ENCODE measurements at places on chromosomes 2 and 18.

DNA sequence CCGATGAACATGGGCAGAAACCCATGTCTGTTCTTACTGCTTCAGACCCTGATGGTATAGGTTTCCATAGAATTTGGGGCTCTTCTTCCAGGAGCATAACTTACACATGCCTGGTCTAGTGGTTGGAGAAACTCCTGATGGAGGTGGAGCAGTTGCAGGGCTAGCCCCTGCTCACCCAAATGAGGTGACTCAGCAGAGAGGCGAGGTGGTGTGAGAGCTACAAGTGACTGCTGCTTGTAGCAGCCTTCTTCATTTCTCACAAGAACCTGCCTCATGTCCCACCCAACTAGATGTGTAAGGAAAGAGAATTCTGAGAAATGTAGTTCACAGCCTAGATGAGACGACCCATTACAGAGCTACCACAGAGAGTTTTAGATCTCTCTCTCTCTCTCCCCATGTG is 105.3 kb downstream of the ZNF407 start:
- no peak for DNase-seq

DNA sequence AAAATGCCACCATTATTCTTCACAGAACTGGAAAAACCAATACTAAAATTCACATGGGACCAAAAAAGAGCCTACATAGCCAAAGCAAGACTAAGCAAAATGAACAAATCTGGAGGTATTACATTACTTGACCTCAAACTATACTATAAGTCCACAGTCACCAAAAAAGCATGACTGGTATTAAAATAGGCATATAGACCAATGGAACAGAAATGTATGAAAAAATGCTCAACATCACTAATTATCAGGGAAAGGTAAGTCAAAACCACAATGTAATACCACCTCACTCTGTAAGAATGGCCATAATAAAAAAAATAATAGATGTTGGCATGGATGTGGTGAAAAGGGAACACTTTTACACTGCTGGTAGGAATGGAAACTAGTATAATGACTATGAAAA is 158.6 kb downstream of the CDH2 start:
- DNase-seq: no peak

DNA sequence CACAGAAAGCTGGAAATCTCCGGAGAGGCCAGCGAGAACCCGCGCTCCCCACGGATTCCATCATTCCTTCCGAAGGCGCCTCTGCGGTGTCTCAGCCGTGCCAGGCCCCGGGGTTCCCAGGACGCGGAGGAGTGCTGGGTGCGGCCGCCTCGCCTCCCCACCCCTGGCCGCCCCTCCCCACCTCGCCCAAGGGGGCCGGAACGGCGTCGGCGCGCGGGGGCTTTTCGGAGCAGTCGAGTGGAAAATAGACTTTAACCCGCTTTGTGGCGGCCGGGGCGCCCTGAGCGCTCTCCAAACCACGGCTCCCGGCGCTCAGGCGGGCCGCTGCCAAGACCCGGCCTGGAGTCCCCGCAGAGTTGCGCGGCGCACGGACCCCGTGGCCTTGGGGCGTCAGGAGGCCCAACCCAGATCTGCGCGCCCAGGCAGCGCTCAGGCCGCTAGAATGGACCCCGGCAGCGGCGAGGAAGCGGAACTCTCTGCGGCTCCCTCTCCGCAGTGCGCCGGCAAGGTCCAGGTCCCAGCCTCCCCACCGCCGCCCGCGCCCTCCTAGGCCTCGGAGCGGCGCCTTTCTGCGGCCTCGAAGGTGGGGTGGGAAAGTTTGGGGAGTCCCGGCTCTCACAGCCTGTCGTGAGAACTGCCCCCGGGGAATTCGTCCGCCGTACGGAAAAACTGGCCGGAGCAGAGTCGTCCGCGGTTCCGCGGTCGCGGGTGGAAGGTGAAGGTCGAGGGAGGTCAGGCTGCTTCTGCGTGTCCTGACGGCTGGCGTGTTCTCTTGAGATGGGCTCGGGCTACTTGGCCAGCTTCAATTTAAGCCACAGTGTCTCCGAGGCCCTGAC is 1.2 kb upstream of the EMX1 start:
- DNase-seq: no peak

GRCh38 chr18:48590678-48591077 is 51.8 kb downstream of the CTIF start:
- DNase-seq: no peak

GRCh38 chr2:127508023-127508630 is 18.2 kb downstream of the IWS1 start:
- no peak for DNase-seq
